ENCODE measurements at places on chromosomes 5 and 9.

- peaks cover 5% of the 10 kb centered on the region for H3K36me3 ChIP-seq
- no peak overlapping the region for H3K4me3 ChIP-seq
- H3K4me1 ChIP-seq: peaks cover 10% of the 10 kb centered on the region
- DNase-seq: peak; percentile 38
- H3K27me3 ChIP-seq: peaks cover 34% of the 10 kb centered on the region
Observed at GRCh38 chr9:113737517-113738271, 138.4 kb upstream of the ZNF618 start.

DNA sequence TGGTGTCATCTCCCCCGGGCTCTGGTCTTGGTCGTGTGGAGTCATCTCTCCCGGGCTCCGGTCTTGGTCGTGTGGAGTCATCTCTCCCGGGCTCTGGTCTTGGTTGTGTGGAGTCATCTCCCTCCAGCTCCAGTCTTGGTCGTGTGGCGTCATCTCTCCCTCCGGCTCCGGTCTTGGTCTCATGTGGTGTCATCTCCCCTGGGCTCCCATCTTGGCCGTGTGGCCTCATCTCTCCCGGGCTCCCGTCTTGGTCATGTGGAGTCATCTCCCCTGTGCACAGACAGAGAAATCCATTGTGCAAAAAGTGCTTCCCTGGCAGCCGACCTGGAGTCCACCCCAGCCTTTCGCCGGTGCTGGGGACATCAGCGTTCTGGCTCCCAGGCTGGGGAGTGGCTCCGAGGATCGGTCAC is 91.1 kb upstream of the CACNA1B start:
- peaks cover 4% of the 10 kb centered on the region for H3K27me3 ChIP-seq
- DNase-seq: peak; percentile 69
- peaks cover 28% of the 10 kb centered on the region for H3K4me1 ChIP-seq
- peaks cover 23% of the 10 kb centered on the region for H3K36me3 ChIP-seq
- peak overlapping the region; percentile 76 for H3K27ac ChIP-seq

DNA sequence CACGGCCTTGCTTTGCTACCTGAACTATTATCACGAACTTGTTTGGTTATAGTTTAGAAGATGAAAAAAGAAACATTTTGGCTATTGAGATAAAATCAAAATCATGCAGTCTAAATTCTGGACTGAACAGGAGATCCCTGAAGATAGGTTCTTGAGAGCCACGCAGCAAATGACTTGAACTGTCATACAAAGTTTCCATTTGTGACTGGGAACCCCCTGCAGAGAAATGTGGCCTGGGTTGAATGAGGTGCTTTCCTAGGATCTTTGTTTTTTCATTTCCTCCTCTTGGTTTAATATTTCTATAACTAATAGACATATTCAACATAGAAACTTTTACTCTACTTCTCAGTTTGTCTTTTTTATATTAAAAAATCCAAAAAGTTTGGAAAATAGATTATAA is 184.7 kb upstream of the TRPM3 start:
- H3K27ac ChIP-seq: no peak overlapping the region
- no peaks in the 10 kb centered on the region for H3K36me3 ChIP-seq
- no peak for DNase-seq
- H3K4me3 ChIP-seq: no peak overlapping the region

DNA sequence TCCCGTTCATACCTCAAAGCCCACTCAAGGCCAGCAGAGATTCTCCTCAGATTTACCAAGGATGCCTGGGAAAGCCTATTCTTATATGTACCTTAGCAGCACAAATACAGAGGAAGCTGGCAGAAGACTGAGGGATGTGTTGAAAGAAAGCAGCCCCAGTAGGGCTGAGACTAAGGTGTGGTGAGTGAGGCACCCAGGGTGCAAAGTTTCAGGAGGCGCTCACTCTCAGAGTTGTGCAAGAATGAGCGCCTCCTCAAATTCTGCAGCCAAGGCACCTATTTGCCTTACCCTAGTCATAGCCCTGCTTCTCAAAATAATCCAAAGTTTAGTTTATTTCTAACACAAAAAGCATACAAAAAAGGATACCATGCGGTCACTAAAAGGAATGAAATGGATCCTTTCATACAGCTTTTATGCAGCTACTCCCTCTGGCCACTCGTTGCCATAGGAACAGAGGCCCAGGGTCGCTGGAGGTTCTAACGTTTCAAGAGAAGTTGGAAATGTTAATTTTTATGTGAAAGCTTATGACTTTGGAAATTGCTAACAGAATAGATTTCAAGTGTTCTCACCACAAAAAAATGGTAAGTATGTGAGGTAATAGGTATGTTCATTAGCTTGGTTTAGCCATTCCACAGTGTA is 79.7 kb upstream of the SMIM23 start:
- H3K36me3 ChIP-seq: no peaks in the 10 kb centered on the region
- H3K27ac ChIP-seq: no peak overlapping the region
- H3K4me3 ChIP-seq: no peak overlapping the region
- DNase-seq: no peak

GRCh38 chr5:180829726-180830125 is 27.1 kb upstream of the MGAT1 start:
- peaks cover 35% of the 10 kb centered on the region for H3K36me3 ChIP-seq
- H3K4me3 ChIP-seq: 0 out of 2 replicates have a peak overlapping the region, but pooled peaks have one; percentile 97
- peaks cover 46% of the 10 kb centered on the region for H3K4me1 ChIP-seq
- no peak for DNase-seq

- H3K27me3 ChIP-seq: peaks cover 16% of the 10 kb centered on the region
- H3K27ac ChIP-seq: no peak overlapping the region
- no peak for DNase-seq
- H3K36me3 ChIP-seq: no peaks in the 10 kb centered on the region
- no peaks in the 10 kb centered on the region for H3K4me1 ChIP-seq
Observed at GRCh38 chr9:127004946-127005769, 90.6 kb downstream of the RALGPS1 start.

DNA sequence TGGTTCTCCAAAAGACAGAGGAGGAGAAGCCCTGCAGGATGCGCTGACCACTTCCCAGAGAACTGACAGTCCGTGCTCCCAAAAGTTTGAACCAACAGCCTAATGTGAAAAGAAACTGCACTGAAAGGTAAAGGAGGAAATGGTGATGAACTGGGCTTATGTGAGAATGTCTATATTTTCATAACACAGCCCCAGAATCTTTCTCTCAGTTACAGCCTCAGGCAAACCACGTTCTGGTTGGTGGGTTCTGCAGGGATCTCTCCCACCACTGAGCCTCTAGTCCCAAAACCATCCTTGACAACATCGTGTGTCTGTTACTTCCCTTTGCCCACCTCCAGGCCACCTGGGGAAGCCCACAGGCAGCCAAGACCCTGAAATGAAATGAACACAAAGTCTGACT is 23.9 kb downstream of the SPARC start:
- H3K36me3 ChIP-seq: peaks cover 52% of the 10 kb centered on the region
- peaks cover 22% of the 10 kb centered on the region for H3K27me3 ChIP-seq
- H3K4me1 ChIP-seq: peaks cover 91% of the 10 kb centered on the region
- peak overlapping the region; percentile 67 for H3K4me3 ChIP-seq

- H3K4me3 ChIP-seq: no peak overlapping the region
- DNase-seq: no peak
- peaks cover 10% of the 10 kb centered on the region for H3K4me1 ChIP-seq
- no peaks in the 10 kb centered on the region for H3K27me3 ChIP-seq
- H3K27ac ChIP-seq: no peak overlapping the region
Observed at GRCh38 chr5:8606231-8606630, 737.3 kb downstream of the MTRR start.

- H3K27ac ChIP-seq: no peak overlapping the region
Observed at GRCh38 chr9:13715430-13715829, 435.9 kb upstream of the MPDZ start.

- no peak overlapping the region for H3K27ac ChIP-seq
- no peak overlapping the region for H3K4me3 ChIP-seq
- no peak for DNase-seq
- peaks cover 6% of the 10 kb centered on the region for H3K27me3 ChIP-seq
Observed at GRCh38 chr5:57325678-57326397, 152.0 kb downstream of the GPBP1 start.

DNA sequence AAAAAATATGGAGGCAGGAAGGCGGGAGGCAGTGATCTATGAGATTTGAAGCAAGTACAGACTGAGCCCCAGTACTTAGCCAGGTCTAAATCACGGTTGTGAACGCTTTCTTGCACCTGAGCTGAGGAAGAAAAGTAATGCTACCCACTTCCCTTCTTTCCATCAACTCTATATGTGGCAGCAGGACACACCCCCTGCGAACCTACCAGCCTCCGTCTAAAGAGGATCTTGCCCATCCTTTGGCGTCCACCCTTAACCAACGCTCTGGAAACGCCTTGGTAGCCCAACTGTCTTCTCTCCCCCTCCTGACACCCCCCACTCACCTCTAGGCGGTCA is 545 bp downstream of the HMGCS1 start:
- peaks cover 42% of the 10 kb centered on the region for H3K4me1 ChIP-seq
- H3K27ac ChIP-seq: peak overlapping the region; percentile 91
- no peak for DNase-seq
- peak overlapping the region; percentile 98 for H3K4me3 ChIP-seq
- H3K27me3 ChIP-seq: peaks cover 3% of the 10 kb centered on the region

DNA sequence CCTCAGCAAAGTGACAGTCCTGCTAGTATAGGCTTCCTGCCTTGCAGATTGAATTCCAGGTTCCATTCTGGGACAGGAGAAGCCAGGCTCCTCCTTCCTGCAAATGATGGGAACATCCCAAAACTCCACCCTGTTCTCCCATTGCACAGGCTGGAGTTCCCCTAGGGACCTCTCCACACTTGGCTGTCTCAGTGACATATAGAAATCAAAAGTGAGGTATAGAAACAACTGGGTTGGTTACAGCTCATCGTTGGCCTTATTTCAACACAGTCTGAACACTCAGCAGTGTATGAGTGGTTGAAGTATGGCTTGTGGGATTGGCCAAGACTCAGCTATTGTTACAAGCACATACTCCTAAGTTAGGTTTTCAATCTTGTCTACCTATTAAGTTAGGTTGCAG is 157.8 kb upstream of the FTMT start:
- H3K27me3 ChIP-seq: no peaks in the 10 kb centered on the region
- no peak for DNase-seq
- H3K4me3 ChIP-seq: no peak overlapping the region
- no peak overlapping the region for H3K27ac ChIP-seq
- no peaks in the 10 kb centered on the region for H3K4me1 ChIP-seq
- no peaks in the 10 kb centered on the region for H3K36me3 ChIP-seq

- peaks cover 28% of the 10 kb centered on the region for H3K4me1 ChIP-seq
- DNase-seq: no peak
Observed at GRCh38 chr5:179769796-179770195, 24.0 kb upstream of the LTC4S start.

DNA sequence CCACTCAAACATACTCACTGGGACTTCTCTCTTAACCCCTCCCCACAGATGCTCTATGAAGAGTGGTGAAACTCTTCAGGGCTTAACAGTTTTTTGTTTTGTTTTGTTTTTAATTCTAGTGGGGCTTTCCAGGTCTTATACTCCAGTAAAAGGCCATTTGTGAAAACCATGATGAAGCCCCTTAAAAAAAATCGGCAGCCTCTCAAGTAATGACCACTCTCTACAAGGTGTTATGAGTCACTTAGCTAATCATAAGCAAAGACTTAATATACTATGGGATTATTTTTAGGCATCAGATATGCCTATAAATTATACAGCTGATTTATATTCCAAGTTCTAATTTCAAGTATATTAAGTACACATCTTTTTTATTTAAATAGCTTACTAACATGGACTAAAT is 607.9 kb downstream of the RAB3C start:
- no peak for DNase-seq
- no peaks in the 10 kb centered on the region for H3K36me3 ChIP-seq
- no peak overlapping the region for H3K4me3 ChIP-seq
- no peak overlapping the region for H3K27ac ChIP-seq
- H3K27me3 ChIP-seq: peaks cover 18% of the 10 kb centered on the region

DNA sequence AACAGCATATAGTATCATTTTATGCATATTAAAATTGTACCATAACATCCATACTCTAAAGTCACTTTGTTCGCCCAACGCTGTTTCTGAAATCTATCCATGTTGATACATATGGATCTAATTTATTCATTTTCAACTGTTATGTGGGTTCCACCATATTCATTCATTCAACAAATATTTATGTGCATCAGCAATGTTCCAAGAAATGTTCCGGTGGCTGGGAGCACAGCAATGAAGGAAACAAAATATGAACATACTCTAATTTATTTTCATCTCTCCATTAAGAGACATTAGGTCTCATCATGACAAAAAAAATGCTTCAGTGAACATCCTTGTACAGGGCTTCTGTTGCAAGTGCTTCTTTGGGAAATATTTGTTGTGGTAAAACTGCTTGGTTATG is 75.4 kb downstream of the MARCHF3 start:
- H3K27me3 ChIP-seq: 0 out of 2 replicates have a peak, but pooled peaks cover 2% of the 10 kb centered on the region
- no peak for DNase-seq
- H3K36me3 ChIP-seq: no peaks in the 10 kb centered on the region

- H3K27me3 ChIP-seq: no peaks in the 10 kb centered on the region
- no peak overlapping the region for H3K4me3 ChIP-seq
- no peaks in the 10 kb centered on the region for H3K36me3 ChIP-seq
- peaks cover 10% of the 10 kb centered on the region for H3K4me1 ChIP-seq
Observed at GRCh38 chr5:57687596-57687995, 205.0 kb upstream of the ACTBL2 start.

DNA sequence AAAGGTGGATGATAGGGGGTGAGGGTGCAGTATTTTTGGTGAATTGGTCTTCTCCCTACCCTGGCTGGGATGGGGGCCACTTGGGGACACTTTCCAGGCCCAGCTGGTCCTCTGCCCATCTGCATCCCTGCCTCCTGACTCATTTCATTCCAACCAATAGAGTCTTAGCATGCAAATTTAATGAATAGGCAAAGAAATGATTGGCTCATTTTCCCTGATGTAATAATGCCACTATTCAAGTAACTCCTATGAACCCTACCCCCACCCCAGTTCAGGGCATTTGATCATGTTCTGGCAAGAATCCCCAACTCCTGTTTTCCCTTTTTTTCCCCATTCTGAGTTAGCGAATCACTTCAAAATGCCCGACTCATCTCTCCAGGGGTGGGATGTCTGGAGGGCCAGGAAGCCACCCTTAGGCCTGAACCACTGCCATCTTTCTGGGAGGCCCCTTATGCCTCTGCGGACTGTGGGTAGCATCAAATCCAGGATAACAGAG is 56.7 kb downstream of the PCDH1 start:
- no peak overlapping the region for H3K4me3 ChIP-seq
- peaks cover 35% of the 10 kb centered on the region for H3K27me3 ChIP-seq
- no peaks in the 10 kb centered on the region for H3K36me3 ChIP-seq
- peak; percentile 84 for DNase-seq
- peak overlapping the region; percentile 49 for H3K27ac ChIP-seq

Data from HFFc6 (cell line).